Activated CD4-positive, alpha-beta T cell treated with anti-CD3 and anti-CD28 coated beads for 1 hour (primary cell): ENCODE measurements at places on chromosomes 12 and 14.

DNA sequence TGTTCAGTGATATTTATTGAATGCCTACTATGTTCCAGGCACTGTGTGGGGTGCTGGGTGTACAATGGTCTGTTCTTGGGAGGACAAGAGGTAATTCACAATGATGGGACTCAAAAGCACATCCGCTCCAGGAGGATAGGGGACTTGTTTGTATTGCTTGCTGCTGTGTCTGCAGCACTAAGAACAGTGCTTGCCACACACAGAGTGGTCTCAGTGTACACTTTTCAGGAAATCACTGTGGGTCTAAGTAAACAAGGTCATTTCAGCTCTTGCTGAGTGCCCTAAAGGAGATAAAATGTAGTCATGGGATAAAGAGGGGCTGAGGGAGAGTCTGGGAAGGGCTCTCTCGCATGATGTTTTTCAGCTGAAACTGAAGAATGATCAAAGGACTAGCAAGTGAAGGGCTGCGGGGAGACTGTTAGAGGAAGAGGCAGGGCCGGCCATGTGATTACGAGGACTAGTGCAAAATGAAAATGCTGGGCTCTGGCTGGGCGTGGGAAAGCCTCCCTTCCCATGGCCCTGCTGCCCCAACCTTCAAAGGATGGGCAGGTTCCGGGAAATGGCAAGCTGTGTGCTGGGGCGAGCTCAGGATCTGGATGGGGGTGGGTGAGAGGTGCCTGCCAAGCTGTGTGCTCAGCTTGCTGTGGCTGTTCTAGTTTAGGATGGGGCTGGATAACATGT, 39.1 kb downstream of the ADCK1 start:
- no peak for DNase-seq

GRCh38 chr14:77124345-77125280, 17.0 kb downstream of the ZDHHC22 start:
- DNase-seq = peak; percentile 40

DNA sequence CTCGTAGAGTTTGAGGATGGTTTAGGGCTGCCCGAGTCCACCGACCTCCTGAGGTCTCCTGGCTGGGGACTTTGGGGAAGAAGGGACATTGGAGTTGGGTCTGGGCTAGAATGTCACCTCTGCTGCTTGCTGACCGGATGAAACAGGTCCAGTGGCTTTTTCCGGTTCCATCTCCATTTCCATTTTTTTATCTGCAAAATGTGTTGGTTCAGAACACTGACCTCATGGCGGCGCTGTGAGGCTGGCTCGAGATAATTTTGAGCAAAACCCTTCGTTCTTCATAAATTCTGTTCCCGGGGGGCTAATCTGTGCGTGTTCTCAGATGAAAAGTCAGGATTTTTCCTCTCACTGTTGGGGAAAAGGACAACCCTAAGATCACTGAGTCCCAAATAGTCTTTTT, 11.7 kb upstream of the MYL2 start:
- no peak for DNase-seq

- no peak for DNase-seq
Observed at GRCh38 chr14:53874704-53875103, 81.9 kb downstream of the BMP4 start.

- DNase-seq = no peak
Observed at GRCh38 chr12:52014567-52015530, 8.1 kb downstream of the TAMALIN start.

- no peak for DNase-seq
Observed at GRCh38 chr12:11457996-11458645, 62.8 kb upstream of the PRB2 start.

- DNase-seq = no peak
Observed at GRCh38 chr12:6193853-6194815, 6.1 kb upstream of the CD9 start.

GRCh38 chr14:60217713-60218112, 31.3 kb upstream of the PPM1A start:
- no peak for DNase-seq

- DNase-seq = no peak
Observed at GRCh38 chr12:85350356-85350755, 70.3 kb downstream of the ALX1 start.
